ENCODE measurements at places on chromosomes 5 and 9. TPM values are rescaled to one million over a fixed set of nuclear protein-coding genes. Genes with fewer than 3 reads are reported as not detected.

The PPIC gene
- total RNA-seq, result not detected

The PAXX gene
- total RNA-seq, result 80.2 TPM

The IL9 gene
- total RNA-seq, result not detected

The GABRA6 gene
- total RNA-seq, result not detected

The PBX3 gene
- 22.5 TPM for total RNA-seq

The SEMA4D gene
- 336 TPM for total RNA-seq

The PCDHGA1 gene
- 0.05 TPM for total RNA-seq

The SEMA6A gene
- not detected for total RNA-seq

The PROB1 gene
- 3.4 TPM for total RNA-seq

The SCGB3A2 gene
- total RNA-seq, result not detected

The IFNB1 gene
- not detected for total RNA-seq

The WNK2 gene
- total RNA-seq, result not detected

The ORM2 gene
- total RNA-seq, result not detected

The PCDHGA11 gene
- not detected for total RNA-seq

The OGN gene
- total RNA-seq, result 0.17 TPM

The SYNPO gene
- 0.05 TPM for total RNA-seq

The S100Z gene
- total RNA-seq, result 2.2 TPM

The PCDHGB2 gene
- 0.08 TPM for total RNA-seq

The SLIT3 gene
- total RNA-seq, result 0.15 TPM

The FEM1C gene
- total RNA-seq, result 15.5 TPM

The MYMK gene
- total RNA-seq, result not detected

The ANGPTL2 gene
- not detected for total RNA-seq

The FAM81B gene
- not detected for total RNA-seq

The UNC13B gene
- 0.12 TPM for total RNA-seq

The ADRA1B gene
- not detected for total RNA-seq

The HMHB1 gene
- total RNA-seq, result not detected

The SLC36A3 gene
- total RNA-seq, result not detected

The IARS1 gene
- 128 TPM for total RNA-seq

The C9orf43 gene
- 0.37 TPM for total RNA-seq

The PTPN3 gene
- total RNA-seq, result not detected

The GMCL2 gene
- total RNA-seq, result not detected

The C5orf58 gene
- not detected for total RNA-seq

The CCNI2 gene
- total RNA-seq, result 6.2 TPM

The TUSC1 gene
- total RNA-seq, result 0.45 TPM

The RMRP gene
- total RNA-seq, result 11,185 TPM

The ZMYND19 gene
- 24.7 TPM for total RNA-seq

The FASTKD3 gene
- total RNA-seq, result 11.4 TPM

The ARHGEF28 gene
- total RNA-seq, result not detected

The ENC1 gene
- 2.2 TPM for total RNA-seq

The SV2C gene
- total RNA-seq, result 0.10 TPM

The NUTM2G gene
- total RNA-seq, result not detected

The TCF7 gene
- 271 TPM for total RNA-seq

The CDC25C gene
- total RNA-seq, result 15.8 TPM

The IL5 gene
- 0.33 TPM for total RNA-seq

The ELOVL7 gene
- total RNA-seq, result 0.99 TPM

The IL33 gene
- total RNA-seq, result not detected

The TMC1 gene
- not detected for total RNA-seq

The NR6A1 gene
- 0.10 TPM for total RNA-seq

The AUH gene
- total RNA-seq, result 16.8 TPM

The OTULINL gene
- total RNA-seq, result 38.7 TPM

The INSL4 gene
- not detected for total RNA-seq

The WDR31 gene
- total RNA-seq, result 0.87 TPM

The PCDHB14 gene
- total RNA-seq, result not detected

The NR5A1 gene
- total RNA-seq, result not detected

The CDC14B gene
- total RNA-seq, result 0.62 TPM

The TRIM7 gene
- 0.29 TPM for total RNA-seq

Measured in activated CD4-positive, alpha-beta T cell treated with anti-CD3 and anti-CD28 coated beads, Interleukin-2, amount 10 ng/mL, durations not matched to agents 7 days and 5 days (primary cell).